CD4-positive, alpha-beta T cell treated with Interleukin-15 for 1 hour (primary cell): ENCODE measurements at places on chromosomes 2 and 18.

- no peak for DNase-seq
Observed at GRCh38 chr2:118044103-118044716, 30.3 kb upstream of the CCDC93 start.

- no peak for DNase-seq
Observed at GRCh38 chr2:186610785-186611184, 20.9 kb downstream of the ITGAV start.

DNA sequence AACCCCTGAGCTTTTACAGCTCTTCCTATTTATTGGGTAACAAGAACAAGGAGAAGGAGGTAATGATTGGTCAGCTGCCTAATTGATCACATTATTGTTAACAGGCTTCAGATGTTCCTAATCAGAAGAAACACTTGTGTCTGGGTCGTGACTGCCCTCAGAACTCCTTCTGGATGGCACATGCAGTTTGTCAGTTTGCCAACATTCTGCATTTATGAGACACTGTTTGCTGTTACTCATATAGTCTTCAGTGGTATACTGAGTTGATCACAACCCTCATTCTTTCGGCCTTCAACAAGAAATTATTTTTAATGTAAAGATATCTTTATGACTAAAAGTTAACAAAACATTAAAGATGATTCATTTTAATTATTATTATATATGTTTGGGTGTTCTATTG is 95.7 kb upstream of the DOCK10 start:
- DNase-seq, result no peak

DNA sequence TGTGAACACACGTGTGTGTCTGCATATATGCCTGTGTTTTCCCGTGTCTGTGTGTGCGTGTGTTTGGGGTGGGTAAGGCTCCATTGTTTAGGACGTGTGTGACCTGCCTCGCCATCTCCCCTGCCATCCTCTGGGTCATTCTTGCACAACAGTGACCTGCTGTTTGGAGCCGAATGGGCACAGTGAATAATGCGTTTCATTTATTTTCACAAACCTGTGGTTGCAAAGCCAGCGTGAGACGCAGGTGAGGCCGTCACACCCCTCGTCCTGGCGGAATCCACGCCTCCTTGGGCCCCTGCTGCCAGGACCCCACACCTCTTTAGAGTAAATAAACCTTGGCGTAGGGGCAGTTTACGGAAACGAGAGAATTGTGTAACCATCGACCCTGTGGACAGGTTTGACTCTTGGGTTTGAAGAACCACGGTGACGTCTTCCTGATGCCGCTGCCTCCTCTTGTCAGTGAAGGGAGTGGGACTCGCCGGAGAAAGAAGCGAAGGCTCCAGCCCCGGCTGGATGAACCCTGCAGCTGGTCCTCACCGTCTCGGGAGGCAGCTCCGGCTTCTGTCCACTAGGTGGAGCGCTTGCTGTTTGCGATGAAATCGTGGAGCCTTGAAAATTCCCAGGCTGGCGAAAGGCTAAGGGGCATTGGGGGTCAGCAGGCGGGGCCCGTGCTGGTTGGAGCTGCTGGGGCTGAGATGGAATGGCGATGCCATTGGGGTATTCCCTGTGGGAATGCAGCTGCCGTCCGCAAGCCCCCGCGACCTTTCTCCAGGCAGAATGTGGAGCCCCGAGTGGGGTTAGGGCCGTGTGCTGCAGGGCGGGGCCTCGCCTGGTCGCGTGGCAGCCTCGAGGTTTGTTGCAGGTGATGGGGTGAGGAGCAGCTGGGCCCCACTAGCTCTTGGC is 81.1 kb downstream of the RTP5 start:
- peak; percentile 54 for DNase-seq

DNA sequence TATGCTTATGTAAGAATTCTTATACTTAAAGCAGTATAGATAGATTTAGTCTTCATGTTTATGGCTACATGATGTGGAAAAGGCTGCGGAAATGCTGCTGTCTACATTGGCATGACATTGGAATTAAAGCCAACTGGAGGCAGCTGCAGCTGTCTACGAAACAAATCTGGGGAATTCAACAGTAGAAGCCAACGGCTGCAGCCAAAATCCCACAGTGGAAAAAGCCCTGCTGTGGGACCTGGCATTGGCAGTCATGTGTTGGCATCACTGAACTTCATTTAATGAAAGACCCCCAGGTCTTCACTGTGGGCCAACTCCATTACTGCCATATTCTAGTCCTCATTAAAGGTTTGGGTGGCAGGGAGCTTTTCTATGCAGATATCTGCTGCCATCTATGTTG is 223.6 kb downstream of the SLC8A1 start:
- DNase-seq, result no peak

GRCh38 chr2:209556354-209556961 is 132.6 kb downstream of the MAP2 start:
- DNase-seq, result no peak

DNA sequence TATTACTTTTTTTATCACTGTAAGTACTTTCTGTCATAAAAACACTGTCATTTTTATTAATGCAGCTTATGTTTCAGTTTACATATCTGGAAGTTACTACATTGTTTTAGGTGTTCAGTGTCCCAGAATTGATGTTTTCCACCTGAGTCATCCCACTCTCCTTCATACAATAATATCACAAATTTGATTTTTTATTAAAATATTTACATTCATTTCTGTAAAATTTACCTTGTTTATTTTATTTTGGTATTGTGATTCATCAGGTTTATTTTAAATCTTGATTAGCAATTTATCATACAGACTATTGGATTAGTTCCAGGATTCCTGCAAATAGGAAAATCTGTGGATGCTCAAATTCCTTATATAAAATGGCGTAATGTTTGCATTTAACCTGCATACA is 1662.9 kb downstream of the SUCLG1 start:
- no peak for DNase-seq

- no peak for DNase-seq
Observed at GRCh38 chr2:2464643-2465042, 133.6 kb upstream of the MYT1L start.

DNA sequence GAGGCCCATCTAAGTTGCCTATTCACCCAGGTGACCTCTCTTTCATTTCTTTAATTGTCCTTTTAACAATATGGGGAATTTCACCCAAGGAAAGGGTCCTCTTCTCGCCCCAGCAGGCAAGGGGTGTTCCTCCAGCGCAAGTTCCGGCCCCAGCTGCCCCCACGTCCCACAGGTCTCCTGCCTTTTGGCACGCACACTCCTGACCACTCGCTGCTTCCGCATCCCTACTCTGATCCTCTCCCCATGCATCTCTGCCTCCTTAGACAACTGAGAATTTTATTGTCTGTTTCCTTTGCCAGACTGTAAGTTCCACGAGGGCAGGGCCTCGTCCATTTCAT is 684 bp upstream of the ARPC2 start:
- no peak for DNase-seq

GRCh38 chr2:237574467-237574866 is 8.1 kb downstream of the PRLH start:
- no peak for DNase-seq

DNA sequence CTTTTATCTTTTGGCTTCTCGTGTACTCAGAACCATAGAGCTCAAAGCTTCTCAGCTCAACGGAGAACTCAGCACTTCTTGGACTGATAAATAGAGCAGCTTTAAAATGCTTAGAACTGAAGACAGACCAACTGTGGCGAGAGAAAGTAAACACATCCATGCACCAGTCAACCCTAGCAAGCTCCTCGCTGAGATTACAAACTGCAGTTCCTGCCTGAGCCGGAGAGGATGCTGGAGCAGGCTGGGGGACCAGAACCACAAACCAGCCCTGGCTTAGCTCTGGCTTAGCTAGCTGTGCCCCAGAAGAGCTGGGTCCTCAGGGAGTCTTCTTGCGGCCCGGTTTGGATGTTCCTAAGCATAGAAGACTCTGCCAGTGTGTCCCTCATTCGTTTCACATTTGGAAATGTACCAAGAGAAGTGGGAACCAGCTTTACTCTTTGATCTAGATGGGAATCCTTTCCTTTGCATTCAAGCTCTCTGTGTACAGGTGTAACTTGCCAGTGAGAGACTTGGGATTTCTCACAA is 5.6 kb downstream of the PAX8 start:
- peak; percentile 21 for DNase-seq

DNA sequence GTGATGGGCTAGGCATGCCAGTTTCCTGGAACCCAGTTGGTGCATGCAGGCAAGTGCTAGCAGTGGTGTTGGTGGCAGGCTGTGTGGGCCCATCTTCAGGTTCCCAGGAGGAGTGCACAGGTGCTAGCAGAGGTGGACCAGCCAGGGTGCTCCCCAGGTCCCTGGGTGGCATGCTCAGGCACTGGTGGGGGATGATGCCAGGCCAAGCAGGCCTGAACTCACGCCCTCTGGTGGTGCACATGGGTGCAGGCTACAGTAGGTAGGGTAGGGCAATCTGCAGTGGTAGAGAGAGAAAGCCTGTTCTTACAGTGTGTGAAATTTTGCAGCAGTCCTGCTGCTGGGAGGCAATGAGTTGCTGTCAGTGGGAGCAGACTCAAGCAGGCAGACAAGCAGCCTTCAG is 1651.8 kb downstream of the DPP10 start:
- no peak for DNase-seq

GRCh38 chr2:144705328-144706245 is 185.7 kb upstream of the ZEB2 start:
- no peak for DNase-seq

- no peak for DNase-seq
Observed at GRCh38 chr2:219442256-219443015, 7.8 kb downstream of the SPEG start.

DNA sequence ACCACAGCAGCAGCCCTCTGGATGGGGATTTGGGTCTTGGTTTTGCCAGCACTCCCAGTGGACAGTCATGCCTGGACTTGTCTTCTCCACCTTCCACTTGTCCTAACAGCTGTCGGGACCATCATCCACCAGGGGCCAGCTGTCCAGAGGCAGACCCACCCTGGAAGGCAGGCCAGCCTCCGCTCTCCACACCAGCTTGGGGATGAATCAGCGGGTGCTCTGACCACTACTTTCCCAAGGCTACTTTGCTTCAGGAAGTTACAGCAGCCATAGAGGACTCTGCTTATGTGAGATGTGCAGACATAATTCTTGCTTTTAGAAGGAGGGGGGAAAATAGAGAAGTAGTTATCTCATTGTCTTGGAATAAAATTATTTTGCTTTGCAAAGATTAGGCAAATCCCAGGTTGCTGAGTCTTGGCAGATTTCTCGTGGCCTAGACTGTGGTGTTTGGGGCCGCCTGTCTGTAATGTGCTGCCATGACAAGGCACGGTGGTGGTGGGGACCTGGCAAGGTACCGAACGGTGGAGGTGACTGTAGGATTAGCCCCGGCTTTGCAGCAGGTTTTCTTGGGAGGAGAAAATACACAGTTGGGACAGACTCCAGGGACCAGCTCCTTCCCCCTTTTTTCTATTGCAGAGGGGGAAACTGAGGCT is 148.7 kb downstream of the AGAP1 start:
- no peak for DNase-seq

DNA sequence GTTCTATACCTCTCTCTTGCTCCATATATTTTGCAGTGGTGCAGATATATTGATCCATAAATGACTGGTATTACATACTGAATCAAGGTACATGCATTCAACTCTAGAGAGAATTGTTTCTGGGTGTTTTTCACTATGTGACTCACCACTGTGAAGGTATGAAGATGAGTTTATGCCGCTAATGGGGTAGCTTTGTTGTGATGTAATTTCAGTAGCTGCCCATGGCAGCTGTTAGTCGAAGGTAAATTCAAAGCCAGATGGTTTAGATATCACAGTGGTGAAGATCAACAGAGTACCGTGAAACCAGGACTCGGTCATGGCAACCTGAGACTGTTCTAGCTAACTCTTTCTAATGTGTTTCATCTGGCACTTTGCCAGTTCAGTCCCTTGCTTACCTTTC is 50.4 kb downstream of the PKP4 start:
- no peak for DNase-seq

DNA sequence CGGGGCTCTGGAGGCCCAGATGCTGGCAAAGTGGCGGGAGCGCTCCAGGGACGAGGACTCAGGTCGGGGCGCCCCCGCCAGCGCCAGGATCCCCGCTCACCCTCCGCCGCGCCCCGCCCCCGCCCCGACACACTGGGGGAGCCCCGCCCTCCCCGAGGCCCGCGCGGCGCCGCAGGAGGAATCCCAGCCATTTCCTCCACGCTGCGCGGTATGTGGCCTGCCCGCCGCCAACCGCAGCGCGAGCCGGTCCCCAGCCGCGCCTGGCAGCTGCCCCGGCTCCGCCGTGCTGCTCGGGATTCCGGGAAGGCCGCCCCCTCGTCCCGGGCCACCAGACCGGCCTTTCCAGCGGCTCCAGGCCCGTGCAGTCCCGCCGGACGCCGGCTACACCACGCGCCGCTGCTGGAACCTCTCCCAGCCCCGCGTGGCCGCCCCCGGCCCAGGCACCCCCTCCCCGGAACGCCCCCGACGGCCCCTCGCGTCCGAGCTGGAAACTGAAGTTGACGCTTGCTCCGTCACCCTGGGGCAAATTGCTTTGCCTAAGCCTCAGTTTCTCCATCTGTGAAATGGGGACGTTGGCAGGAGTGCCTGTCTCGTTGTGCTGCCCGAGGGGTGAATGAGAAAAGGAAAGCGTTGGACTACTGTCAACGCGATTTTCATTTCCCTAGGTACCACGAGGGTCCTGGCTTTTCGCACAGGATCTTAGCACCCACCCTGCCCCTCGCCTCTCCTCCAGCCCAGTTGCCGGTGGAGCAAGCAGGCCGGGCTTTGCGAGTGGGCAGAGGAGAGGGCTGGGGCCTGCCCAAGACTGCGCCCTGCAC is 53.6 kb downstream of the PKDCC start:
- DNase-seq, result peak; percentile 78

DNA sequence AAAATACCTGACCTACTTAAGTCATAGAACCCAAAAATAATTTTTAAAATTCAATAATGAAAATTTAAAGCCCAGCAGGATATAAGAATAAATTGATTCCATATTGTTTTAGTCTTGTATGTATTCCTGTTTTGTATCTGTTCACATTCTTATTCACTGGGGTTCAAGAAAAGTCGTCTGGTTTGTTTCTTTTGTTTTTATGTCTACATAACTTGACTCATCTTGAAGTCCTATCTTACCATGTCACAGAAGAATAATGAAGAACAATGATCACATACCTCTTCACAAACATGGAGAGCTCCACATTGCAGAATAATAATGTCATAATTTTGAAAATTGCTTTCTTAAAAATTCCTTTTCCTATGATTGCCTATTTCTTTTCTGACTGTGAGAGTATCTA is 43.4 kb upstream of the LRP1B start:
- no peak for DNase-seq

GRCh38 chr2:25825238-25825637 is 53.0 kb downstream of the ASXL2 start:
- peak; percentile 21 for DNase-seq
